ENCODE measurements at places on chromosomes 2 and 18.

GRCh38 chr2:122007126-122007525, 251.7 kb downstream of the TSN start:
- DNase-seq = no peak

- no peak for DNase-seq
Observed at GRCh38 chr2:149612122-149612521, 24.5 kb upstream of the MMADHC start.

- DNase-seq = no peak
Observed at GRCh38 chr2:75113231-75113869, 86.0 kb downstream of the TACR1 start.

DNA sequence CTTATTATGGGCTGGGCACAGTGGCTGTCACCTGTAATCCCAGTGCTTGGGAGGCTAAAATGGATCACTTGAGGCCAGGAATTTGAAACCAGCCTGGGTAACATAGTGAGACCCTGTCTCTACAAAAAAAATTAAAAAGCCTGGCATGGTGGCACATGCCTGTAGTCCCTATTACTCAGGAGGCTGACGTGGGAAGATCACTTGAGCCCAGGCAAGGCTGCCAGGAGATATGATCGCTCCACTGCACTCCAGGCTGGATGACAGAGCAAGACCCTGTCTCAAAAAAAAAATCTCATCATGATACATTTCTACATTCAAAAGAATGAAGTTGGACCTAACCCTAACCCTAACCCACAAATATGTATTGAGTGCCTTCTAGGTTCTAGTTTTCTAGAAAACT, 20.2 kb upstream of the CYP27A1 start:
- DNase-seq = no peak

GRCh38 chr2:225354281-225354774, 45.2 kb upstream of the NYAP2 start:
- no peak for DNase-seq

DNA sequence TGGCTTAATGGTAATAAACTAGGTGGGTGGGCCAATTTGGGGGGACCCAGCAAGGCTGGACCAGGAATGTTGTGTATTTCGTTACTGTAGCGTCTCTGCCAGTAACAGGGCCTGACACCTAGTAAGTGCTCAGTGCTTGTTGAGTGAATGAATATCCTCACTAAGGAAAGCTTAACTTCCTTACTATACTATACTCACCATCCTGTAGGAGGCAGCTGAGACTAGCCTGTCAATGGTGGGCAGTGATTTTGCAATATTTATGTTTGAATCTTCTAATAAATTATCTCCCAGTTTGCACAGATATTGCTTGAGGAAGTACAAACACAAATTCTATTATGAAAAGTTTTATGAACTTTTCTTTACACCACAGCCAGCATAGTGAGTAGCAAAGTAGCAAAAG, 370.7 kb upstream of the SYT4 start:
- no peak for DNase-seq

- no peak for DNase-seq
Observed at GRCh38 chr2:17733599-17733998, 20.0 kb downstream of the SMC6 start.

DNA sequence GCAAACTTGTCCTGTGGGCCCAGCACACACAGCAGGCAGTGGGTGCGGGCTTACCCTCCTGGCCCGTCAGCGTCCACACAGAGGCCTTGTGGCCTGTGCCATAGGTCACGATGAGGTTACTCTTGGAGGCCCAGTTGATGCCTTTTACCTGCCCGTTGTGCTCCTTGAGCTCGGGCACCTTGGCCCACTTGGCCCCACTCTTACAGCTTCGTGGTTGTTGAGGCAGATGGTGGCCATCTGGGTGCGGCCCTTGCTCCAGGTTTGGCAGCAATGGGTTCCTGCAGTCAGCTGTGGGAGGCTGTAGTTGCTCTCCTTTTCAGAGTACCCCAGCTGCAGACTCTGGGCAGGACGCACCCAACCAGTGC, 45.5 kb upstream of the PTH2R start:
- DNase-seq = no peak

GRCh38 chr2:9821805-9822445, 21.3 kb upstream of the TAF1B start:
- DNase-seq = no peak

DNA sequence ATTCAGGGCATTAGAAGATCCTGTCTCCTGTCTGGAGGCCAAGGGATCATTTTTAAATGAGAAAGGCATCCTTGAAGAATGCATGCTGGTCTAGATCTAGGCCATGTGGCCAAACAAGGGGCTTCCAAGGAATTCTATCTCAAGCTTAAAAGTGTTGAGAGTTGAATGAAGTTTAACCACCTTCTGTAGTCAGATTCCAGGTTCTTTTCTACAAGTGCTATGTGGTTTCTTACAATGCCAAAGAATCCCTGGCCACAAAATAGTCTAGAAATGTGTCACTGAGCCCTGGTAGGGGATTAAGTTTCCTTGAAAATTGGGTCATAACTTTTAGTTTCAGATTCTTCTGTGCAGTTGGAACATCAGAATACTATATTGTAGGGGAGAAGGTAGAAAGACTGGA, 640.7 kb upstream of the ACVR2A start:
- no peak for DNase-seq

- DNase-seq = no peak
Observed at GRCh38 chr2:69209482-69209881, 177.5 kb downstream of the GFPT1 start.

GRCh38 chr2:218755198-218755566, 26.8 kb upstream of the CYP27A1 start:
- DNase-seq = no peak

DNA sequence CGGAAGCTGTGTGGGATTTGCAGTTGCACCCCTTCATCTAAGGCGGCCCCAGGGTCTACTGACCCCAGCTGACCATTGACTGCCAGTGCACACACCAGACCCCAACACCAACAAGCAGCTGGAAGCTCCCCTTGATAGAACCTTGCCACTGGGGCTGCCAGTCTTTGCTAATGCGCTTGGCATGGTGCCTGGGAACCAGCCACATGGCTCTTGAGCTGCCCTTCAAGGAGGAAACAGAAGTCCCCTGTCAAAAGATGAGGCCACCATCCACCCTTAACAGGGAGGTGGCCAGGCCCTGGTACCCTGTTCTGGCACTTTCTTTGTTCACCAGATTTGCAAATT, 8.6 kb downstream of the ALPI start:
- no peak for DNase-seq

GRCh38 chr2:172674034-172674967, 61.3 kb upstream of the RAPGEF4 start:
- no peak for DNase-seq

- no peak for DNase-seq
Observed at GRCh38 chr2:39289609-39290008, 45.8 kb upstream of the CDKL4 start.

- no peak for DNase-seq
Observed at GRCh38 chr2:100422320-100423055, 5.0 kb upstream of the CHST10 start.

DNA sequence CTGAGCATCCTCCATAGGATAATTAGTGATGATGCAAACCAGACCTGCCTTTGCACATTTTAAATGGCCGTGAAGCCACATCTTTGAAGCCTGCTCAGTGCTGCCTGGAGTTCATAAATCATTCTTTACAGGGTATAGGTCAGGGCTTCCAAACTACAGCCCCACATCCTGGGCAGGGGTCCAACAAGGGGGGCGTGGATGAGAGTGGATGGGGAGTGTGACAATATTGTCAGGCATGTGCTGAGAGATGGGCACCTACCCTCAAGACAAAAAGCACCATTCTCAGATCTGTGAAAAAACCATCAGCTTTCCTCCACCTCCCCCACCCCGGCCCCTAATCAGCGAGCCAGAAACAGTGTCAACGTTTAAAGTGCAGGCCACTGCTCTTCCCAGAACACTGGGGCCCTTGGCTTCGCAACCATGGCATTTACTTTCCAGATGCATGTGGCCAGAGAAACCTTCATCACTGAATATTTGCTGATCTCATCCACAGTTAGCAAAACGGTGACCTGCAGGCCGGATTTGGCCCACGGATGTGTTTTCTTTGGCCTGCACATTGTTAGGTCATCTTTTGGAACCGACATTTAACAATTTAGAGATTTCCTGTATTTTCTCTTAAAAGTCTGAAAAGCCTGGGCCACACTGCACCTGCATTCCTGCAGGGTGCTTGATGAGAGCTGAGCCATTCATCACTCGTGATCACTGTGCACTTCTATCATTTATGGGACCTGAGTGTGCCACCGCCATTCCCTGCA, 130.7 kb downstream of the ANKRD44 start:
- no peak for DNase-seq

DNA sequence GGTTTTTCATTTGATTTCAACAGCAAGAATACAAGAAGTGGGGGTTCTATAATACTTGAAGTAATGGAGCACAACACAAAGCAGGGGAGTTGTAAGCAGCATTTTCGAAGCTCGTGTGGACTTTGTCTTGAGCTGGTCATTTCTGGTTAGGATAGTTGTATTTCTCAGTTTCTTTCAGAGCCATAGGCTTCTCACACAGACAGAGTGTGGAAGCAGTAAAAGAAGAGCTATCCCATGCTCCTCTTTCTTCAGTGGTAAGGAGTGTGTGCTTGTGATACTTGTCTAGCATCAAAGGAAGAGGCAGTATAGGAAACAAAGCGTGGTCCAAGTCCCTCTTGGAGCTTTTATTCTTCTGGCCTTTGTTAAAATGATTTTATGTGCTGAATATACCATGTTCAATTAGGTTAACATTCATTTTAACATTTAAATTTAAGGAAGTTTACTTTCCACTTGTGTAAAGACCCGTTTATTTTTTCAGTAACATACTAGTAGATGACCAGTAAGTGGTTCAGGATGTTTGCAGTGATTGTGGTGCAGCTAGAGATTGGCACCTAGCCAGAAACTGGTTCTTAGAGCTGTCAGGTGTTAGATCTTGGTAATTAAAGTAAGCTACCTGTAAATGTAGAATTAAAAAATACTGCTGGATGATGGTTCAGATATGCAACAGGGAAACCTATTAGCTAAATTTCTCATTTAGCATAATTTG, 14.6 kb downstream of the CCNYL1 start:
- DNase-seq = no peak

DNA sequence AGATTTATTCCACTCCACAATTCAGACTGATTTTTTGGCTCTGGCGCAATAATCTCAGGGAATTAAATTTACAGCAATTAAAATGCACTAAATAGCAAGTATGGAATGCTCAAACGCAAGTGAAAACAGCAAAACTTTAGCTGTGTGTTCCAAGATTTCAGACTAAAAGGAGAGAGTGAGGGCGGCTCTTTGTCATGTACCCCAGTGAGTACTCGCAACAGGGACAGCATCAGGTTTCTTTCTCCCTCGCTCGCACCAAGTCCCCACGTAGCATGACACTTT, 1.1 kb downstream of the ROCK2 start:
- DNase-seq = no peak

GRCh38 chr18:6649421-6650126, 79.9 kb upstream of the ARHGAP28 start:
- DNase-seq = no peak

DNA sequence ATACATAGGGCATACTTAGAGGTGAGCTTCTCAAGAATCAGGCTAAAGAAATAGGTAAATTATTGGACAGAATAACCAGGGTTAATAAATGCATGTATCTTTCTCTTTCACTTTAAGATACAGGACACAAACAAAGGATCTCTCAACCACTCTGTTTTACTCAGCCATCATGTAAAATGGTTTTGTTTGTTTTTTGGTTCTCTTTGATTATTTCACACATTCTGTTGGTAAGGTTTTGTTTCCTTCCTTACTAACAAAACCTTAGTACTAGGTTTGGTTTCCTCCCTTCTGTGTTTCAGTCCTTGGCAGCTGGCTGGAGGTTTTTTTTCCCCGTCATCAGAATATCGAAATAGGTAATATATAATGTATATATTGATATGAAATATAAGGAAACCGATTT, 1506.8 kb upstream of the TMEFF2 start:
- no peak for DNase-seq

- DNase-seq = peak; percentile 20
Observed at GRCh38 chr2:232365621-232366321, 12.8 kb upstream of the ALPP start.

- DNase-seq = no peak
Observed at GRCh38 chr18:58800582-58800981, 64.1 kb upstream of the ZNF532 start.

GRCh38 chr18:5286525-5286924, 9.0 kb downstream of the ZBTB14 start:
- no peak for DNase-seq

DNA sequence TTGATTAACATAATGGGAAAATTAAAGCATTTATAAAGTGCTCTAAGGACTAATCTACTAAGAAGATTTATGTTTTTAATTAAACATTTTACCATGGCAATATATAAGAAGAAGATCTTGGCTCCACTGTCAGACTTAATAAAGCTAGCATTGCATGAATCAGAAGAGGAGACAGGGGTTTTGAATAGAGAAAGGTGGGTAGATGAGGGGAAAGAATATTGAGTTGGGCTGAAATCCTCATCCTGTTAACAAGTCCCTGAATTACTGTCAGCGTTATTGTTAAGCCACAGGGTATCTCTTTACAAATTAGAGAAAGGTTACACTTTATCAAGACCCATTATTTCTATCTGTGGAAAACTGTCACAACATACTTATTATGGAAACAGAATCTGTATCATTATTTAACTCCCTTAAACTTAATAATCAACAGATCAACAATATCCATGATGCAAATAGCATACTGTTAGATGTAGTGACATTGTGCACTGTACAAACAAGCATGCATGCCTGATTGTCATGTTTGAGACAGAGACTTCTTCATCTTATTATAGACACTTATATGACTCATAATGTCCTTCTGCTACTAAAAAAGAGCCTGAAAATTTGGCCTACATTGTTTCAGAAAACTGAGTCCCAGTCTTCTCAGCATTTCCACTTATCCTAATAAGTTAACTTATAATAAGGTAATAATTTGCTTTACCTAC, 304.1 kb downstream of the NRXN1 start:
- no peak for DNase-seq

- DNase-seq = no peak
Observed at GRCh38 chr2:231321021-231321420, 74.5 kb upstream of the B3GNT7 start.

DNA sequence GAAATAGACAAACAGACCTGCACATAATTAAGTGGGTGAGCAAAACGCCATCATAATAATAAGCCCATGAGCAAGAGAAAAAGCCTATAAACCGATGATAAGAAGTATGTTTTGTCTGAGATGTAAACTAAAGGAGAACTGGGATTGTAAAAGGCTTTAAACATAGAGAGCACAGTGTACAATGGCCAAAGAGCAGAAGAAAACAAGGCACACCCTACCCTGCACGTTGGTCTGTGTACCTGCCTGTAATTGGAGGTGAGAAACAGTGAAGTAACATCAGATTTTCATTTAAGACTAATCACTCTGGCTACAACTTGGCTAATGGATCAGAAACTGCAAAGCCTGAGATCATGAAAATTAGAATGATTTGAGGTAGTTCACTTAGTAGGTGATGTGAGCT, 1094.7 kb upstream of the GYPC start:
- no peak for DNase-seq

DNA sequence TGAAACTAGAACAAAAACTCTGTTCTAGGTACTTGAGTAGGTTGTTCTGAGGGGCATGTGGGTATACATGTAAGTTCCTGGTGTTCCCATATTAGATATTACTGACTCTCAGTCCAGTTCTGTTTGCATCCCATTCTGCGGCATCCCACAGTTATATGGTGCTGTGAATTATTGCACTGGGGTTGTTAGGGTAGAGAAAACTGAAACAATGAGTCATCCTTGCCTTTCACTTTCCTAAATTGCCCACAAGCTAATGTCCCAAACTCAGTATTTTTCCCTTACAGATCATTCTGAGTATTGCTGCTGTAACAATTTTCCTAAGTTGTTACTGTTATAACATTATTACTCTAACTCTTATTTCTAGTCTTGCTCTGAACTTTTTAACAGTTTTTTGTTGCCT, 3.0 kb downstream of the WDR75 start:
- no peak for DNase-seq

- DNase-seq = no peak
Observed at GRCh38 chr2:72300147-72300684, 152.6 kb upstream of the CYP26B1 start.

Measured in NCI-H1092 (cell line).